Fibroblast of the aortic adventitia (primary cell): ENCODE measurements at places on chromosomes 1 and 21.
A peak's percentile ranks its signal among the peaks of the same experiment; 100 is the strongest.

DNA sequence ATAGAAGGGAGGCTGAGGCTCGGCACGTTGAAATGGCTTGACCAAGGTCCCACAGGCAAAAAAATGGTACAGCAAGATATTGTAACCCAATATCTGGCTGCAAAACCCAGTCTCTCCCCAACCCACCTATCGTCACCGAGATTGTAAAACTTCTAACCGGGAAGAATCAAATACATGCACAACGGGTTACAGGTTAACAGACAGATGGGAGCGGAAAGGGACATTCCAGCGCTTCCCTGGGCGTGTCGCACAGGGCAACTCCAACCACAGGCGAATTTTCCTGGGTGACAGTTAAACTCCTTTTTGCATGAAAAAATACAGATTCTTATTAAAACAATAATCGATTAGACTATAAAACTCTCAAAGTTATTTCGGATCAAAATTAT is 31.8 kb upstream of the JUN start:
- no peak for DNase-seq

- DNase-seq, result peak; percentile 92
Measured at GRCh38 chr1:24362982-24363614, 43.9 kb downstream of the GRHL3 start.

GRCh38 chr1:227944090-227944930 is 3.4 kb downstream of the WNT9A start:
- peak; percentile 31 for DNase-seq

- DNase-seq, result no peak
Measured at GRCh38 chr1:53643041-53643880, 95.7 kb downstream of the GLIS1 start.

- peak; percentile 70 for DNase-seq
Measured at GRCh38 chr1:200780545-200781369, 42.1 kb downstream of the CAMSAP2 start.

DNA sequence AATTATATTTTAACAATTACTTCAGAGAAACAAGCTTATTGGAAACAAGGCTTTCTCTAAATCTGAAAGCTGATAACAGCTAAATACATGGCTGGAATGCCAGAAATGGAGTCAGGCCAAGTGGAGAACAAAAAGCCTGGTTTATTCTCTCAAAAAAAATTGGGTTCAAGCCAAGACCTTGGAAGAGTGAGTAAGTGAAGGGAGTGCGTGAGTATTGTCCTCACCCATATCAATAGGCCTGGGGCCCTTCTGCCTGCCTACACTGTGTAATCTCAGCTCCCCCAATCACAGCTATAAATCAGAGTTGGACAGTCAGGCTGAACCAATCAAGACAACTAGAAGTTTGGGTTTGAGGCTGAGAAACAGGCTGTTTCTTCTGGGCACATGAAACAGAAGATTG is 7.4 kb downstream of the KYAT3 start:
- DNase-seq, result peak; percentile 99

DNA sequence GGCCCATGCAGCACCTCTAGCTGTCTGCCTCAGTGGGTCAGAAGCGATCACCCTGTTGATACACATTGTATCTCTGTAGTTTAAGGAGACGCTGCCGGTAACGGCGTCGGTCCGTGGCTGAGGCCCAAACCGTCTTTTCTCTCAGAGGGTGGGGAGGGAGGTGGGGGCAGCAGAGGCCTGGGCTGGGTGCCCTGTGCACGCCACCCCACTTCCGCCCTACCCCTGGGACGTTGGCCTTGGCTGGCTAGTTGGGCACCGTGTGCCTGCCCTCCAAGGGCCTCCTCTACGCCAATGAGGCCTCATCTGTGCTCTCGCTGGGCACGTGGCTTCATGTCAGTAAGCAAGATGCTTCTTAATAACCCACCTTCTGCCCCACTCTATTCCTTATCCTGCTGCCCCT is 9.4 kb downstream of the ZC3H12A start:
- no peak for DNase-seq

GRCh38 chr1:42940851-42941639 is 17.6 kb downstream of the SLC2A1 start:
- DNase-seq, result peak; percentile 98

GRCh38 chr1:31926252-31926651 is 11.9 kb downstream of the PTP4A2 start:
- DNase-seq, result no peak

GRCh38 chr1:179036844-179037465 is 11.3 kb downstream of the FAM20B start:
- DNase-seq, result peak; percentile 56

DNA sequence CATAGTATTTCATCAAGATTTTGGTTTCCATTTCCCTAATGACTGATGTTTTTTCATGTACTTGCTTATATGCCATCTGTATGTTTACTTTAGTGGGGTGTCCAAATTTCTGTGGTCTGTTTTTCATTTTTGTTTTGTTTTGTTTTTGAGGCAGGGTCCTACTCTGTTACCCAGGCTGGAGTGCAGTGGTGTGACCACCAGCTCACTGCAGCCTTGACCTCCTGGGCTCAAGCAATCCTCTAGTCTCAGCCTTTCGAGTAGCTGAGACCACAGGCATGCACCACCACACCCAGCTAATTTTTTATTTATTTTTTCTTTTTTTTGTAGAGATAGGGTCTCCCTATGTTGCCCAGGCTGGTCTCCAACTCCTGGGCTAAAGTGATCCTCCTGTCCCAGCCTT is 378.0 kb upstream of the VAMP3 start:
- DNase-seq, result no peak

GRCh38 chr1:18632783-18633421 is 2.3 kb downstream of the PAX7 start:
- DNase-seq, result no peak

- peak; percentile 9 for DNase-seq
Measured at GRCh38 chr1:243562473-243562872, 287.6 kb downstream of the AKT3 start.

DNA sequence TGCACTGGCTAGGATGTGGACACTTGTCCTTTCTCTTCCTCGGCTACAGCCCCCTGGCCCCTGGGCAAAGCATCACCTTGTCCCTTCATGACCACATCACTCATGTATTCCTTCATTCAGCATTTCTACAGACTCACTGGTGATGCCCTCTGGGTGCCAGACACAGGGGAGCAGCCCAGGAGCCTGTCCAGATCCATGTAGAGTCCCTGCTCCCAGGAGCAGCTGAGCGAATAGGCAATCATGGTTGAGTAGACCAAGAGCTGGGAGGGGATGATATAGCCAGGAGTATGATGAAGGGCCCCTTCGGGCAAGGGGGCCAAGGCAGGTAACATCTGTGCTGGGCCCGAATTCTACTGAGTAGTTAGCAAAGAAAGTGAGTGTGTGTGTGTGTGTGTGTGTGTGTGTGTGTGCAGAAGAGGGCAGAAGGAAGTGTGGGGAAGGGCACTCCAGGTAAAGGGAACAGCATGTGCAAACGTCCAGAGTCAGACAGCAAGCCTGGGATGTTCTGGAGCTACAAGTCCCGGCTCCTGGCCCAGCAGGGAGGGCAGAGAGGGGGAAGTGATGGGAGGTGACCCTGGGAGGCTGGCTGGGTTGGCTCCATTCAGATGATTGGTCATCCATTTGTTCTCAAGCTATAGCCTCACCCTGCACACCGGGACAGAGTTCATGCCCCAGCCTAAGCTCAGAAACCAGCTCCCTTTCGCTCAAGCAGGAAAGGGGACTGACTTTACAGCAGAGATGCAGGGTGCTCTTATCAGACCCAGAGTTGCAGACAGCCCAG is 21.0 kb upstream of the PIK3CD start:
- DNase-seq, result no peak

DNA sequence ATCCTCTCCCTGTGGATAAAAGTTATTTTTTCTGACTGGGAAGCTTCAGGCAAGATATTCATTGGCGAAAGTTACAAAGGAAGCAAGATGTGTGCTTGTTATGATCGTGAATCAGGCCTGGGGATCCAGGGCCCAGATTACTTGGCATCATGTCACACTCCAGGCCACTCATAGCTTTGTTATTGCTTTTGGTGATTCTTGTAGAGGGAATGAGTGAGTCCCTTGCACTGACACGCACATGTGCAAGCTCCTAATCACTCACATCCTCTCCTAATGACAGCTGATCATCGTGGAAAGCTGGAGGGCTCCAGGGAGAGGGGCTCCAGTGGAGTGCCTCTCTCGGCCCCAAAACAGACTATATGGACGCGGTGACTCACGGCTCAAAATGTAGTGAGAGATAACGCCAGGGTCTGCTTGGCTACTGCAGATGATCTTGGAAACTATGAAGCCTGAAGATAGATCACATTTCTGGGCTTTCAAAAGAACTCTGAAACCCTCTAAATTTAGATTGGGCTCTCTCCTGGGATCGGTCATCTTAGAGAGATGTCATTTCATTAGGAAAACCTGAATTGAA is 481.1 kb upstream of the USP24 start:
- DNase-seq, result peak; percentile 98

DNA sequence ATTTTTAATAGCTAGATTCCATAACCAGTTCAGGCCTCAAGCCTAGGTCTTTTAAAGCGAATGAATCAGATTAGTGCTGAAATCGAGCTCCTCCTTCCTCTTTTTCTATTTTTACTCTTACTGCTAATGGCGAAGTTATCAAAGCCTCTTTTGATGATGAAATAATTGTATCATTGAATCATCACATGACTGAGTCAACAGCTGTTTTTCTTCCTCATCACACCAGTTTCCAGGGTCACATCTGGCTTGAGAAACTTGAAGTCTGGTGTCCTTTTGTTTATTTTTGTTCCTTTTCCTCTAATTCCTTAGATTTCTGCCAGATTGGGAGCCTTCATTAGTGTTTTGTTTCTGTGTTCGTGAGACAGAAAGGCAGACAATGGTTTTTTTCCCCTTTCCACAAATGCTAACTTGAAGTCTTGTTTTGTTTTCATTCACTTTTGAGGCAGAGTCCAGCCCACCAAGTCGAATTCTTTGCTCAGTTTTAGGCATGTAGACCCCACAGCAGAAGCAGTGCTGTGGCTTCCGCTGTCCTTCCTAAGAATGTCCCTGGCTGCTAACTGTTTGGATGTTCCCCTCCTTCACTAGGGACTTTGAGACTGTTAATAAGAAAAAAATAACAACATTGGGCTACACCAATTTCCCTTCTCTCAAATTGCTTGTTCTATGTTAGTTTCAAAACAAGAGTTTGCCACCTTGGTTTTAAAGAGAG is 51.9 kb upstream of the FMOD start:
- peak; percentile 95 for DNase-seq

DNA sequence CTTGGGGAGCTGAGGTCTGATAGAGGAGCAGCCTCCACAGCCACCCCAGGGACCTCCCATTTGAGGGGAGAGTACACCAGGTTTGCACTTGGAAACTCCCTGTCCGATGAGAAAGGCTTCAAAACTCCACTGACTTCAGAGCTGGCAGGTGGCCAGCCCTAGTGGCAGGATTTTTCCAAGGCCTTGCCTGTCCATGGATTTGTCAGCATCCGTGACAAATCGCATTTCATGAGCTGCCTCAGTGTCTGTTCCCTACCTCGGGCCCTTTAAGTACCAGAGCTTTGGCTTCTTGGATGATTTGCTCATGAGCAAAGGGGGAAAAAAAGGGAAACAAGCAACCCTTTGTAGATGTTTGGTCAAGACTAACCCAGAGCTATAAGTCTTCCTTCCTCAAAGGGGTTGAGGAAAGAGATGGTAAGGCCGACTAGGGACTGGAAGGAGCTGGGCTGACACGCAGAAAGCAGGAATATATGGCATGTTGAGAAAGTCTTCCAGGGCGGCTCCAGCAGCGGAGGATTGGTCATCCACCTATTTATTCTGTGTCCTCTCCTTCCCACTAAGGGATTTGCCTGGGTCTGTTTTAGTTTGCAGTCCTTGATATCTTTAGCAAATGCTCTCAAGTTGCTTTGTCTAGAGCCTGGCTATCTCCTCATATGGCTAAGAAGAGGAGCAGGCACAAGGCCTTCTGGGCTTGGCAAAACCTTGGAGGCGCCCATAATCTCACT is 2.7 kb upstream of the HSPG2 start:
- DNase-seq, result peak; percentile 97

GRCh38 chr1:224205438-224205840 is 22.4 kb downstream of the DEGS1 start:
- DNase-seq, result peak; percentile 74

DNA sequence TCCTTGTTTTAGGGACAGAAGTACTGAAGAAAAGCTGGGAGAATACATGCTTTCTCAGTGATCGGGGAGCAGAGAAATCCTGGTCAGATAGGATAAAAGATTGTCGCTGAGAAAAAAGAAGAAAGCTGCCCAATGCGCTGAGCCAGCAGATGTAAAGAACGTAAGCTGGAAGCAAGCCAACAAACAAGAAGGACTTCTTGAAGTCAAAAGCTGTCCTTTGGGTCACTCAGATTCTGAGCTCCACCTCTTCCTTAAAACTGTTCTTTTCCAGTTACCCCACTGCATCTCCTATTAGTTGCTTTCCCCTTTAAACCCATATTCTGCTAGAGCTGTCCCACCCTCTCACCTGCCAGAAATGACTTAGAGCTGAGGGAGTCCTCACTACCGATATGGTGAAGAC is 64.8 kb downstream of the GPR137B start:
- DNase-seq, result no peak

DNA sequence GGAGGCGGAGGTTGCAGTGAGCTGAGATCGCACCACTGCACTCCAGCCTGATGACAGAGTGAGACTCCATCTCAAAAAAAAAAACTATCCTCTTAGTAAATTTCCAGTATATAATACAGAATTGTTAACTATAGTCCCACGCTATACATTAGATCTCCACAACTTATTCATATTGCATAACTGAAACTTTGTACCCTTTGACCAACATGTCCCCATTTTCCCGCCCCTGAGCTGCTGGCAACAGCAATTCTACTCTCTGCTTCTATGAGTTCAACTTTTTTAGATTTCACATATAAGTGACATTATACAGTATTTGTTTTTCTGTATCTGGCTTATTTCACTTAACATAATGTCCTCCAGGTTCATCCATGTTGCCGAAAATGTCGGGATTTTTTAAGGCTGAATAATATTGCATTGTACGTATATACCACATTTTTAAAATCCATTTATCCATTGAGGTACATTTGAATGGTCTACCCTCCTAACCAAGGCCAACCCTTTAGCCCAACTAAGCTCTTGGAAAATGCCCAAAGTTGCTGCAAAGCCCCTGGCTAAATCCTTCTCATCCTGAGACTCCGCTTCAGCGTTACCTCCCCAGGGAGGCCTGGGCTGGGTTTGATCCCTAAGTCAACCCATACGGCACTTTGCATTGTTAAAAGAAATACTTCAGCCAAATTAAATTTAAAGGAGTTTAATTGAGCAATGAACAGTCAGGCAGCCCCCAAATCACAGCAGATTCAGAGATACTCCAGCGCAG is 34.2 kb downstream of the NEK2 start:
- DNase-seq, result no peak

DNA sequence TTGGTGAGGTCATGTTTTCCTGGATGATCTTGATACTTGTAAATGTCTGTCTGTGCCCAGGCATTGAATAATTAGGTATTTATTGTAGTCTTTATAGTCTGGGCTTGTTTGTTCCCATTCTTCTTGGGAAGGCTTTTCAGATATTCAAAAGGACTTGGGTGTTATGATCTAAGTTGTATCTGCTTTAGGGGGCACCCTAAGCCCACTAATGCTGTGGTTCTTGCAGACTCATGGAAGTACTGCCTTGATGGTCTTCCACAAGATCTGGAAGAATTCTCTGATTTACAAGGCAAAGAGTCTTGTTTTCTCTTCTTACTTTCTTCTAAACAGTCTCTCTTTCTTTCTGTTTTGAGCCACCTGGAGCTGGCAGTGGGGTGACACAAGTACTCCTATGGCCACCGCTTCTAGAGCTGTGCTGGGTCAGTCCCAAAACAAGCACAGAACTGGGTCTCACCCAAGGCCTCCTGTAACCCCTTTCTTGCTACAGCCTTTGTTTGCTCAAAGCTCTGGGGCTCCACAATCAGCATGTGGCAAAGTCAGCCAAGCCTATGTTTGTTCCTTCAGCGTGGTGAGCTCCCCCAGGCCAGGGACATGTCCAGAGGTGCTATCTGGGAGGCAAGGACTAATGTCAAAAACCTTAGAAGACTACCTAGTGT is 12.6 kb downstream of the VN1R5 start:
- DNase-seq, result peak; percentile 4

- DNase-seq, result peak; percentile 52
Measured at GRCh38 chr1:184242507-184242943, 144.3 kb upstream of the C1orf21 start.
